Panc1 (cell line): ENCODE measurements at places on chromosomes 4 and X. TPM values are rescaled to one million over a fixed set of nuclear protein-coding genes. Genes with fewer than 3 reads are reported as not detected.

DNA sequence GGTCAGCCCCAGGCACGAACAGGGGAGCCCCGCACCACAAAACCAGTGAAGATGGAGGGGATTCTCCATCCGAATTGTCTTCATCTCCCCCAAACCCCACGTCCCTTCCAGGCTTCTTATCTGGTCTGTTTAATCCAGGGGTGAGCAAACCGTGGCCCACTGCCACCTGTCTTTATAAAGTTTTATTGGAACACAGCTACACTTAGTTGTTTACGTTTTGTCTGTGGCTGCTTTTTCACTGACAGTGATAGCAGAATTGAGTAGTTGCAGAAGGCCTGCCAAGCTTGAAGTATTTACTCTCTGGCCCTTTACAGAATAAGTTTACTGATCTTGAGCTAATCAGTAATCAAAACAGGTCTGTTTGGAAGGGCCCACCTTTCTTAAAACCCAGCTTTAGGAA, 324.0 kb downstream of the ARHGAP10 start:
- no peak for DNase-seq

DNA sequence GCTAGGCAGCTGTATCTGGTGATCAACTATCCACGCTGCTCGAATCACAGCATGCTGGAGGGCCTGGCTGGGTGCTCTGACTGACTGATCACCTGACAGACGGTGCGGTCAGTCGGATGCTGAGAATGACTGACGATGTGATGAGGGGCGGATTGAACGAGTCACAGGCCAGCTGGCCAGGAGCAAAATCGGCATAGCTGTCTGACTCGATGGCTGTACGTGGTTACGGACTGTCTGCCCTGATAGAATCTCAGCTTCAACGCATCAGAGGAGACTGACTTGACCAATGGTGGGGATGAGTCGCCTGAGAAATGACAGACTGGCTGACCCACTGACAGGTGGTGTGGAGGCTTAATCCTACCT, 1.0 kb upstream of the SUV39H1 start:
- no peak for DNase-seq

- DNase-seq = no peak
Observed at GRCh38 chrX:1493877-1494510, 41.3 kb upstream of the ASMTL start.

- peak; percentile 12 for DNase-seq
Observed at GRCh38 chr4:110586131-110586850, 36.6 kb downstream of the PITX2 start.

The PSAPL1 gene
- not detected for total RNA-seq

DNA sequence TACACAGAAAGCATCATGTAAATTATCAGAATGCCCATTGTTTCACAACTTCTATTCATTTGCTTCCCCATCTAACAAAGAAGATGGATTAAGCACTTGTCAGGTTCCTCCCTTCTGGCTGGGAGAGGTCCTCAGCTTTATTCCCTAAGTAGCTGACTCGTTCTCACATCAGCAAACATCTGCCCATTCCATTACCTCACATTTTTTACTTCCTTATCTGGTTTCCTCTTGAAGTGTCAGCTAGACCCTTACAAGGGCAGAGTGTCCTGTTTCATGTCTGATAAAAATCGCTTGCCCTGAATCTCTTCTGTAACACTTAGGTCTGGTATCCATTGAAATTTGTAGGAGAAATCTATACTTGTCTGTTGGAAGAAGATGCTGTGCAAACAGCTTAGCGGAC, 34.7 kb downstream of the TMPRSS11A start:
- no peak for DNase-seq

DNA sequence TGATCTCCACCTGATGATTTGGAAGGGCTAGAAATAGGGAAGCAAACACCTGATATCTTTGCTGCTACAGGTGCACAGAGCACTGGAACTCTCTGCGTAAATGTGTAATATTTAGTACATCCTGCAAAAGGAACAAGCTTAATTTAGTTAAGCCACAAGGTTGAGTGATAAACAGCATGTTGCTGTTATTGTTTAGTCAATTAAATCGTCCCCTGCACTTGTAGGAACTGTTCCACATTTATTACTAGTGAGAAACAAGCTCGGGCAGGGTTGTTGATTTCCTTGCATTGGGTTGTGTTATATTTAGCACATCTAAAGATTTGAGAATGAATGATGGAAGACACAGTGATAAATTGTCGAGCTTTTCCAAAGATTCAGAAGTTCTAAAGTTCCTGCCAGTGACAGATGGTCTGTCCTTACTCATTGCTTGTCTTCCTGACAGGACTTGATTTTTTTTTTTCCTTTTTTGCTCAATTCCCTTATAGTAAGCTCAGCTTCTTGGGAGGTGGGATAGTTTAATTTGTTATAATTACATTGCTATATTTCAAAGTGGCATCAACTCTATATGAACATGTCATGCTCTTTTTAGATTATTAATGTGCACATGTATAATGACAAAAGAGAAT, 627.0 kb upstream of the ATOH1 start:
- DNase-seq = no peak

GRCh38 chr4:3452376-3452775, 10.6 kb downstream of the HGFAC start:
- no peak for DNase-seq

DNA sequence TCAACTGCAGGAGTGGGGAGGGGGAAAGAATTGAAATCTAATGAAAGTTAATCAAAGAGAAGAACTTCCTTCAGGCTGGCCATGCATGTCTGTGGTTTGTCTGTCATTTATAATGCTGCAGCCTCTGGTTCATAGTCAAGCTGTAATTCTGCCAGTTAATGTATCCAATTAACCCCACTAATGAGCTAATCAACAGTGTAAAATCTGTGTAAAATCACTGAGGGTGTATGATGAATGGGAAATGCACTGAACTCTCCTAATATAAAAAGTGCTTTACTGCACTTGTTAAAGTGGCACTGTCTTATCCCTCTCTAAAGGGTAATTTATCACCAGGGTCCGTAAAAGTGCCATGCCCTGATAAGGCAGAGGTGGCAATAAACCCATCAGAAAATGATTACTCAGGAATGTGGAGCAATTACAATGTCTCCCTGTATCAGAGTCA, 798.1 kb downstream of the PDHA2 start:
- no peak for DNase-seq

DNA sequence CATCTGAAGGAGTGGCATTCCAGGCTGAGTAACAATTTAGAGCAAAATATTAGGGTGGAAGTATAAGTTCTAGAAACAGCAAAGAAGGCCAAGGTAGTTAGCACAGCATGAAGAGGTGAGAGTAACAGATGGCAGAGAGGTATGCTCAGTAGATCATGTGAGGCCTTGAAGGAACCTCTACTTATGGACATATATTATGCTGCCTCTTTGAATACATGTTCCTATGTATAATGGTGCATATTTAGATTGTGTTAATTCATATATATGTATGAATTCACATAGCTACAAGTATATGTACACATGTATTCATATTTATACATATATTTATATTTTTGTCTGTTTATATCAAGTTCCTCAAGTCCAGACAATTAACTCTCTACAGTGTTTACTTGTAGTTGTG, 355.2 kb downstream of the KCTD8 start:
- DNase-seq = no peak

GRCh38 chrX:149757206-149758067, 16.4 kb upstream of the HSFX1 start:
- no peak for DNase-seq
